M059J (cell line): ENCODE measurements at places on chromosomes 5 and 9.
A peak's percentile ranks its signal among the peaks of the same experiment; 100 is the strongest.

DNA sequence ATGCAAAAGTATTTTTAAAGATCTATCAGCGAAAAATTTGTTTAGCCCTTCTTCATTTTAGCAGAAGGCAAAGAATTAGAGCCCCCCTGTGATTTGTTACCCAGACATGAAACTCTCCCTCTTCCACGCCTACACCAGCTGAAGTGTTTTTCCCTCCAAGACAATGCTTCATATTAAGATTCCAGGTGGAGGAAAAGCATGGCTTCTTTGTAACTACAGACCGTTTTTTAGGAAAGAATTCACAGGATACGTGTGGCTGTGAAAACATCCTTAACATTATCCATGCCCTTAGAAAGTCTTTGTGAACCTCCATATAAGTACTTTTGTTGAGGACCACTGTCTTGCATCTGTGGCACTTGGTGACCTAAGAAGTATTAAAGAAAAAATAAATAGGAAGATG lies 121.8 kb upstream of the MTAP start:
- no peak for DNase-seq

- DNase-seq = no peak
Measured at GRCh38 chr9:81566074-81566698, 123.2 kb downstream of the TLE1 start.

GRCh38 chr5:178307267-178308045 lies 74.9 kb upstream of the PHYKPL start:
- no peak for DNase-seq

DNA sequence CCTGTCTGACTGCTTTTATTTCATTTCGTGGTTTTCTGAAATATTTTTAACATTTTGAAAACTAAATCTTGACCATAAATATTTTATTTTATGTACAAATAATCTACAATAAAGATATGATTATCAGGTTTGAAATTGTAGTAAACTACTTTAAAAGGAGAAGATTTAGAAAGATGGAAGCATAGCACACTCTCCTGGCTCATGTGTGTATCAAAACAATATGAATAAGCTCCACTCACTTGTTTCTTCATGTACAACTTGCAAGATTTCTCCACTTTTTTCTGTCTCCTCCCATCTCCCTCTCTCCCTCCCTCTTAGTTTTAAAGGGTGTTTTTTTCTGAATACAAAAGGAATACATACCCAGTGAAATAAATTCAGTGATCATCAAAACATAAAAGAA lies 15.4 kb upstream of the VPS13A start:
- no peak for DNase-seq

DNA sequence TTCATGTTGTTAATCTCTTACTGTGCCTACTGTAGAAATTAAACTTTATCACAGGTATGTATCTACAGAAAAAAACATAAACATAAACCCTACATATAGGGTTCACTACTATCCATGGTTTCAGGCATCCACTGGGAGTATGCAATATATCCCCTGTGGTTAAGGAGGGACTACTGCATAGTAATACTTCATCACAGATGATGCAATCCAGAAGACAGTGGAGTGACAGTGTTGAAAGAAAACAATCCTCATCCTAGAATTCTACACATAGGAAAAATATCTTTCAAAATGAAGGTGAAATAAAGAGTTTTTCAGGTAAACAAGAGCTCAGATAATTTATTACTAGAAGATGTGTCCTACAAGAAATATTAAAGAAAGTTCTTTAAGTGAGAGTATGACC lies 105.9 kb downstream of the HOMER1 start:
- no peak for DNase-seq

DNA sequence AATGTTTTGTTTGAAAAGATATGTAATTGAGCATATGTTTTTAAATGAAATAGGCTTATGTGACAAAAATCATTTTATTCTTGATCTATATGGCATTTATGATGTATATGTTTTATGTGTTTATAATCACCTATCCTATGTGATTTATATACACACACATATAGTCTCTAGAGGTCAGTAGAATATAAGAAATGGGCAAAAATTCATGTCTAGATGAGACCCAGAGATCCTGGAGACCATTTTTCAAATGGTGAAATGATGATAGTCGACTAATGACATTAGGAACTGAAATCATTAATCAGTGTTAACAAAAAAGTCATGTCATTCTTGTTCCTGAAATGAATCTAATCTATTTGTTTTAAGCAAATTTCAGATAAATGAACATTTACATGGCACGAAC lies 709.2 kb upstream of the WWC1 start:
- peak; percentile 39 for DNase-seq
